ENCODE measurements at places on chromosomes 4 and X.

DNA sequence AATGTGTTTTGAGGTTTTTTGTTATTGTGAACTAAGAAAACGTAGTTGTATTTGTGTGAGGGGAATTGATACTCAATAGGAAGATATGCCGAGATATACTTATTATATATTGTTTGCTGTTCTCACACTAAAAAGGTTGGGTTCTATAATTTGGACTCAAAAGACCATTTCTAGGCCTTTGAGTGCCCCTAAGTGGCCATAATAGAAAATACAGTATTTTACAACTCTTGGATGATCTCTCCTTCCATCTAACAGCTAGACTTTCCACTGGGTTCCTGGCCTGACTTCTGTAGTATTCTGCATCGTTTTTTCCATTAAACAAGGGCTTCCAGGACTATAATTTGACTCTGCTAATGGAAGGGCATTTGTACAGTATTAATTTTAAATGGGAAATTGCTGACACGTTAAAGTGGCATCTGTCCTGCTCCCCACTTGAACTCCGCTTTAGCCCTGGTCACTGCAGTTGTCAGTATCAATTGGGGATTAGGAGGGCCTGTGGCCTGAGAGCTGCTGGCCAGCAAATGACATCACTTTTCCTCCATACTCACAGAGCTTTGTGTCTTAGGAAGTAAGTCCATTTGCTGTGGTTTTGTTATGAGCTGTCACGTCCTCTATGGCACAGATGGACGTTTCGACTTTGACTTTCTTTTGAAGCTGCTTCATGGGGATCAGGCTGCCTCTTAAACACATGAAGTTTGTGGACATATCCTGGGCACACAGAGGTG lies 176.9 kb downstream of the SLIT2 start:
- no peak for DNase-seq

GRCh38 chr4:159201168-159201567 lies 98.3 kb downstream of the RAPGEF2 start:
- no peak for DNase-seq

- no peak for DNase-seq
Observed at GRCh38 chrX:4435905-4436304, 722.5 kb upstream of the PRKX start.

- DNase-seq, result no peak
Observed at GRCh38 chrX:104854188-104854587, 288.2 kb downstream of the IL1RAPL2 start.

- no peak for DNase-seq
Observed at GRCh38 chr4:122212880-122213279, 60.7 kb downstream of the BLTP1 start.

- DNase-seq, result no peak
Observed at GRCh38 chr4:110046588-110047049, 133.9 kb downstream of the EGF start.

DNA sequence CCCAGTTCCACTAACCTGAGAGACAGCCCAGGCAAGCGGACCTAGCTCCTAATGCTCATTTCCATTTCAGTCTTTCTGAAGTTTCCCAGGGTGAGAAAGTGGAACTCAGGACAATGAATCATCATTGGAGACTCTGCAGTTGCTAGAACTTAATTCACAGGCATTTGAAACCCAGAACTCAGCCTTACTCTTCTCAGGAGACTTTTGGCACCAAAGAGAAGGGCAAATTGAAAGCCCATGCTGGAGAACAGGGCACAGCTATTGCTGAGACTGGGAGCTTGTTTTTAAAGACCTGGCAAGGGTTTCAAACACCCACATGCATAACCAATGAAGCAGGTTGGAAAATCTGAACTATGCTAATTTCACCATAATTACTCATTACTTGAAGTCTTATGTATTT lies 36.0 kb downstream of the BST1 start:
- DNase-seq, result no peak

DNA sequence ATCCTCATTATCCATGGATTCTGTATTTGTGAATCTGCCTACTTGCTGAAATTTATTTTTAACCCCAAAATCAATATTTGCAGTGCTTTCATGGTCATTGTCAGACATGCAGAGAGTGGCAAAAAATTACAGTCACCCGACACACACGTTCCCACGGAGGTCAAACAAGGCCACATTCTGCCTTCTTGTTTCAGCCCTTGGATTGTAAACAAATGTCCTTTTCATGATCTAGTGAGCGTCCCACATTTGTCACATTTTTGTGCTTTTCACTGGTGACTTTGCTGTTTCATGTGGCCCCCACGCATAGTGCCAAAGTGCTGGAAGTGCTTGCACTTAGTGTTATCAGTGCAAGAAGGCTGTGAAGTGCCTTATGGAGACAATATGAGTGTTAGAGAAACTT lies 45.0 kb downstream of the SOD3 start:
- no peak for DNase-seq

- DNase-seq, result no peak
Observed at GRCh38 chr4:140609548-140610425, 41.0 kb upstream of the UCP1 start.

DNA sequence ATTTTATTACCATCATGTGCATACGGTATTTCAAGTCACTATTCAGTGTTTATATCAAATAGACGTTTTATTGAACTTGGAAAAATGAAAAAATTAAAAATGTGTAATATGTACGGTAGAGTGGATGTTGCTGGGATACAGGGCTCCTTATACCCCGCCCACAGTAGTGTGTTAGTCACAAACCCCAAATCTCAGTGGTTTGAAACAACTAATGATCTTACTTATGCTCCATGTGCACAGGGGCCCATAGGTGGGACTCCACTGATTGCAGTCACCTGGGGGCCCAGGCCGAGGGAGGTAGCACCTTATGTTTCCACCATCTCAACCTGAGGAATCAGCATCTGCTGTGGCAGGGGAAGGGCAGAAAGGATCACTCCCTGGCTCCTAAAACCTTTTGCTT lies 18.1 kb downstream of the LSM6 start:
- no peak for DNase-seq

GRCh38 chr4:4575284-4576211 lies 33.7 kb upstream of the STX18 start:
- no peak for DNase-seq
